ENCODE measurements at places on chromosomes 12 and 14.

GRCh38 chr12:67414011-67414715 lies 145.0 kb downstream of the CAND1 start:
- no peak overlapping the region for H3K4me3 ChIP-seq
- no peak for DNase-seq
- H3K27me3 ChIP-seq: peaks cover 4% of the 10 kb centered on the region
- H3K4me1 ChIP-seq: no peaks in the 10 kb centered on the region

DNA sequence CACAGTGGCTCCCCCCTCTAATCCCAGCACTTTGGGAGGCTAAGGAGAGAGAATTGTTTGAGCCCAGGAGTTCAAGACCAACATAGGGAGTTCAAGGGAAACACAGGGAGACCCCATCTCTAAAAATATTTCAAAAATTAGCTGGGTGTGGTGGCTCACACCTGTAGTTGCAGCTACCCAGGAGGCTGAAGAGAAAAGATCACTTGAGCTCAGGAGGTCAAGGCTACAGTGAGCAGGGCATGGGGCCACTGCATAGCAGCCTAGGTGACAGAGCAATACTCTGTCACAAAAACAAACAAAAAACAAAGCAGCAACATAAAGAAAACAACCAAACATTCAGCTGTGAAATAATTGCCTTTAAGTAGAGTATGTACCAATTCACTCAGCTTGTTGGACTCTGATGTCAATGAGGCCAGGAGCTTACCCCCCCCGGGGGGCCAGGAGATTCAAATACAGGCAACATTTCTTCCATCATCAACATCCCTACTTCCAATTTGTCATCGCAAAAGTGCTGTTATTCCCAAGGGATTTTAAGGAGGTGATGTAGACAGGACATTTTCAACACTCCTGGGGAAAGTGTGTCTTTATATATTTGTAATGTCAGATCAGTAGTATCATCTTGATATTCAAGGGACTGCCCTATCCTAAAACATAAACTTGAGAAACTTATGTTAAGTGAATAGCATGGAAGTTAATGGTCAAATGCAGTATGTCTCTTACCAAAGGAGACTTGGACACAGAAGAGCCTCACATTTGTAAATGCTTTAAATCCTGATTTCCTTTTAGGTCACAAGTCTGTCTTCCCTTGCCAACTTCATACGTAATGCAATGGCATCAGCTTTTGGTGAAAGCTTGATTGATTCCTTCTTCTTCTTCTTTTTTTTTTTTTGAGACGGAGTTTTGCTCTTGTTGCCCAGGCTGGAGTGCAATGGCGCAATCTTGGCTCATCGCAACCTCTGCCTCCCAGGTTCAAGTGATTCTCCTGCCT lies 40.6 kb upstream of the AEBP2 start:
- DNase-seq: no peak
- H3K27me3 ChIP-seq: no peaks in the 10 kb centered on the region
- H3K27ac ChIP-seq: no peak overlapping the region
- no peaks in the 10 kb centered on the region for H3K36me3 ChIP-seq

DNA sequence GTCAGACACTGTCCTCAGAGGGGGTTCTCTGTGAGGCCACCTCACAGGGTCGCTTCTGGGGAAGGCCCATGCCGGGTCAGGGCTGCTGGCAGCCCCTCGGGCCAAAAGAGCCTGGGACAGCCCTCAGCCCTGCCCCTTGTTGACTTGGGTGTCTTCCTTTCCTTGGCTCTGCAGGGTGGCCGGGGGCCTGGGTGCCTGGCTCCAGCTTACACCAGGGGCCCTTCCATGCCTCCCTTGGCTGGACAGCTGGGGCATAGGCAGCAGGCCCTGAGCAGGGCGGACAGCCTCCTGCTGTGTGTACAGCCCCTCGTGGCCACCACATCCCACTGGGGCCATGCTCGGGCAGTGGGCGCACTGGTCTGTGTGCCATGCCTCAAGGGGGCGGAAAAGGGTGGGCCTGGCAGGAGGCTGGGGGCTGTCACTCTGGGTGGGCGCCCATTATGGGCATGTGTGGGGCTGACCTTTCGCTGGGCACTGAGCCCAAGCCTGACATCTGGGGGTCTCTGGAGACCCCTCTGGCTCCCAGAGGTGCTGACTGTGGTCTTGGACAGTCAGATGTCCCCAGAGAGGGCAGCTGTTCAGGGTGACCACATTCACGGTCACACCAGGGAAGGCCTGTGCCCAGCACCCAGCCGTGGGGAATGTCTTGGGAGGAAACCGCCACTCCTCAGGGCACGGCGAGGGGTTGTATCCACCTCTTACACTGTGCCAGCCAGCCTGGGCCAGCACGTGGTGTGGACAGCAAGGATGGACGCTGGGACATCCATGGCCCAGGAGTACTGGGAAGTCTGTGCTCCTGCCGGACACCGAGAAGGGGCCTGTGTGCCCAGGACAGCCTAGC lies 313.3 kb downstream of the TMEM121 start:
- peaks cover 44% of the 10 kb centered on the region for H3K27me3 ChIP-seq
- H3K36me3 ChIP-seq: no peaks in the 10 kb centered on the region
- H3K4me1 ChIP-seq: peaks cover 4% of the 10 kb centered on the region
- no peak overlapping the region for H3K4me3 ChIP-seq

DNA sequence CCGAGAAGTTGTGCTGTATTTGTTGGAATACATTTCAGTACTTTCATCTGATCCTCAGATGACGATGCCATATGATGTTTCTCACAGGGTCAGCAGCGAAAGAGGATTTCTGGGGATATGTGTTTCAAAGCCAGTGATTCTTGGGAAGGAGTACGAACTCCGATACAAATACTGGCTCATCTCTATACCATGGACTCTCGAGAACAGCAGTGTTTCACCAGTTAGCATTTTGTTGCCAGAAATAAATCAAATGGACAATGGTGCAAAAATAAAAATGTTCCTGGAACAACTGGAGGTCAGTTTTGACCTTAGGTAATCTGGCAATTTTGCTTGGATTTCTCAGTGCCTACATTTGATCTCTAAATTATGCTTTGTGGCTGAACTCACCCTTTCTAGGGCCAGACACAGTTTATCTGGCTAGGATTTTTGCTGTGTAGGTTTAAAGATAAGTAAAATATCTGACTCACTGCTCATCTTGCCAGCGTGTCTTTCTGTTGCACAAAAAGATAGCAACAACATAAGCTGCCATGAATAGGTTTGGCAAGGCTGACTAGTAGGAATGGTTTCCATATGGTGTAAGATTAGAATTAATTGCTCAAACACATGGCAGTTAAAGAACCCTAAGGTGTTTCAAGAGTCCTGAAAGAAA lies 11.0 kb upstream of the MGP start:
- H3K4me3 ChIP-seq: no peak overlapping the region
- no peak overlapping the region for H3K27ac ChIP-seq
- H3K4me1 ChIP-seq: no peaks in the 10 kb centered on the region
- no peaks in the 10 kb centered on the region for H3K36me3 ChIP-seq
- peaks cover 9% of the 10 kb centered on the region for H3K27me3 ChIP-seq

DNA sequence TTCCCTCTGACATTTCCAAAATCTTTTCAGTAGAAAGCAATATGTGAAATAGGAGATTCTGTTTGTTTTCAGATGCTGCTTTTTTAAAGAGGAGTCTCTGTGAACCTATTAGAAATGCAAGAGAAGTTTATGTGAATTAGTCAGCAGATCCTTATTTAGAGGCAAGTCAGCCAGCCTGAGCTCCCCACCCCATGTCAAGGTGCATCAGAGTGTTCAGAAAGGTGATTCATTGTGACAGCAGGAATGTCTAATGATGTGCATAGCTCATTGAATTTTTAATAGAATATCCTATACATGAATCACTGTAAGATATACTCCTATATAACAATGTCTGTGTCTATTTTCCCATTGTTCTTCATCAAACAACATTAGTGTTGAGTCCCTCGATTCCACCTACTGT lies 1222.4 kb upstream of the USP15 start:
- H3K4me3 ChIP-seq: no peak overlapping the region
- H3K36me3 ChIP-seq: no peaks in the 10 kb centered on the region
- H3K4me1 ChIP-seq: no peaks in the 10 kb centered on the region
- H3K27ac ChIP-seq: no peak overlapping the region
- H3K27me3 ChIP-seq: no peaks in the 10 kb centered on the region

GRCh38 chr12:43221216-43221615 lies 330.8 kb downstream of the ADAMTS20 start:
- no peak overlapping the region for H3K4me3 ChIP-seq
- DNase-seq: no peak
- H3K27ac ChIP-seq: no peak overlapping the region
- H3K4me1 ChIP-seq: no peaks in the 10 kb centered on the region
- no peaks in the 10 kb centered on the region for H3K36me3 ChIP-seq

Data from activated naive CD4-positive, alpha-beta T cell treated with anti-CD3 and anti-CD28 coated beads, Interleukin-2, amount 10 ng/mL, durations not matched to agents 7 days and 5 days (primary cell).